Hematopoietic multipotent progenitor cell treated with erythropoietin and hydrocortisone succinate and interleukin-3 and kit ligand, for 6 days (in vitro differentiated cells): ENCODE measurements at places on chromosomes 7 and 10.

DNA sequence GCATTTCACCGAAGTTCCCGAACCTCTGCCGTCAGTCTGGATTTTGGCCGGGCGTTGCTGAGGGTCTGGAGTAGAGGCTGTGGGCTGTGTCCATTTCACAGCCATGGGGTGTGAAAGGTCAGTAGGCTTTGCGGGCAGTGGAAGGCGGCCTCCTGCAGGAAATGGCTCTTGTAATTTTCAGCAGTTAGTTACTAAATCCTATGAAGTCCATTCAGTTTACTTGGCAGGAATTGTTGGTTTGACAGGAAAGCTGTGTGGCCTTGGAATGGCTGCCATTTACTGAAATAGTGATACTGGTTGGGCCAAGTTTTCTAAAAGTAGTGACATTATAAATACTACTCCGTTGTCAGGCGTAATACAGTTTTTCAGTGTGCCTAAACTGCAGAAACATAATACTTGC is 303.7 kb downstream of the CCDC3 start:
- DNase-seq: no peak

- peak; percentile 44 for DNase-seq
Observed at GRCh38 chr10:116385994-116386809, 41.4 kb upstream of the PNLIPRP3 start.

DNA sequence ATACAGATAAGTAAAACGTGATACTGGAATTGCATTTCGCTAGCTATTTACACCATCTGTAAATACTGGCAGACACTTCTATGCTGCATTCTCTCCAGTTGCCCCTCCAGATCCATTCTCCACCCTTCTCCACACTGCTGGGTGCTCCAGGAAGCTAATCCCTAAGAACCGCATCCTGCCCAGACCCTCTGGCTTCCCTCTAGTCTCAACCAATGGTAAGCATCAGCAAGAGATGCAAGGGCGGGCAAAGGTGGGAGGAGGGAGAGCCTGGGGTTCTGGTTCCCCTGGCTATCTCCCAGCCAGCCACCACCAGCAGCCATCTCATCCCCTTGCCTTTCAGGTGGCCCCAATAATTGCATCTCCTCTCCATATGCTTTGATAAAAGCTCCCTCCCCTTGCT is 84.4 kb downstream of the AMPH start:
- DNase-seq: no peak

DNA sequence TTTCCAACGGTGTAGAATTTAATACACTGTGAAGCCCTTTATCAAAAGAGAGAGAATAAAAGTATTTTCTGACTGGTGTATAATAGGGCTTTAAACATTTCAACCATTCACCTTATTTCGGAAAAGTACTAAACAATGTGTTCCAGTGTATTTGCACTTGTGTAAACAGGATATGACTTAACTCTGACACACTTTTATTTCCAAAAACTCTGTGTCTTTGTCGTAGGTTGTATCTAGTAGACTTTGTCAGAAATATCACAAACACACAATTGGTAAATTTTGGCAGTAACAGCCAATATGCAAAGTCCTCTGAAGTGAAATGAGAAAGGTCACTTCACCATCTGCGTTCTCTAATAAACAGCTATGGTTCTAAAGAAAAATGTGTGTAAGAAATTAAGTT is 10.3 kb upstream of the TSPAN13 start:
- DNase-seq: no peak

DNA sequence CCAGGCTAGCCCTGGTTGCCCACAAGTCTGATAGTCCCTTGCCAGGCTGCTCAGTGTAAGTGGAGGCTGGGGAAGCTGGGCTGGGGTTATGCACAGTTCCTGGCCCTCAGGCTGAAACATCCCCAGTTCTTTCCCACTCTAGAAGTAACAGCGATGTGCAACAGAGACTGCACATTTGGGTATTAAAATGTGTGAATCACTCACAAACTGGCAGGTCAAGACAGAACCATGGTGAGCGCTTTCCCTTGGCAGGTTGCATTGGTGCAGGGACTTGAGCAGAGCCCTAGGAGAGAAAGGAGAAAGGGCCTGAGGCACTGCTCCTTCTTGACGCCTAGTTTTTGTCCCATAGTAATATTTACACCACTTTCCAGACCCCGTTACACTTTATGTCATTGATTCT is 56.1 kb upstream of the SLC35B4 start:
- no peak for DNase-seq

- no peak for DNase-seq
Observed at GRCh38 chr7:132424821-132425724, 151.2 kb downstream of the PLXNA4 start.

DNA sequence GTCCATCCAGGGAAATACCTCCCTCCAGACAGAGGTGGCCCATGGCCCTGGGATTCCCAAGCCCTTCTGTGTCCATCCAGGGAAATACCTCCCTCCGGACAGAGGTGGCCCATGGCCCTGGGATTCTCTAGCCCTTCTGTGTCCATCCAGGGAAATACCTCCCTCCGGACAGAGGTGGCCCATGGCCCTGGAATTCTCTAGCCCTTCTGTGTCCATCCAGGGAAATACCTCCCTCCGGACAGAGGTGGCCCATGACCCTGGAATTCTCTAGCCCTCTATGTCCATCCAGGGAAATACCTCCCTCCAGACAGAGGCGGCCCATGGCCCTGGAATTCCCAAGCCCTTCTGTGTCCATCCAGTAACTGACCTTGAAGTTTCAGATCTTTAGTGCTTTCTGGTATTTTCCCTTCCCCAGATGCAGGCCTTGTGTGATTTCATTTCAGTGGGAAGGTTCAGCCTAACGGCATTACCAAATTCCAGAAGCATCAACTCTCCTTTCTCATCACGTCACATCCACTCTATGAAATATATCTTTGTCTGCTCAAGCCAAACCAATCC is 28.8 kb upstream of the DIP2C start:
- DNase-seq: no peak

DNA sequence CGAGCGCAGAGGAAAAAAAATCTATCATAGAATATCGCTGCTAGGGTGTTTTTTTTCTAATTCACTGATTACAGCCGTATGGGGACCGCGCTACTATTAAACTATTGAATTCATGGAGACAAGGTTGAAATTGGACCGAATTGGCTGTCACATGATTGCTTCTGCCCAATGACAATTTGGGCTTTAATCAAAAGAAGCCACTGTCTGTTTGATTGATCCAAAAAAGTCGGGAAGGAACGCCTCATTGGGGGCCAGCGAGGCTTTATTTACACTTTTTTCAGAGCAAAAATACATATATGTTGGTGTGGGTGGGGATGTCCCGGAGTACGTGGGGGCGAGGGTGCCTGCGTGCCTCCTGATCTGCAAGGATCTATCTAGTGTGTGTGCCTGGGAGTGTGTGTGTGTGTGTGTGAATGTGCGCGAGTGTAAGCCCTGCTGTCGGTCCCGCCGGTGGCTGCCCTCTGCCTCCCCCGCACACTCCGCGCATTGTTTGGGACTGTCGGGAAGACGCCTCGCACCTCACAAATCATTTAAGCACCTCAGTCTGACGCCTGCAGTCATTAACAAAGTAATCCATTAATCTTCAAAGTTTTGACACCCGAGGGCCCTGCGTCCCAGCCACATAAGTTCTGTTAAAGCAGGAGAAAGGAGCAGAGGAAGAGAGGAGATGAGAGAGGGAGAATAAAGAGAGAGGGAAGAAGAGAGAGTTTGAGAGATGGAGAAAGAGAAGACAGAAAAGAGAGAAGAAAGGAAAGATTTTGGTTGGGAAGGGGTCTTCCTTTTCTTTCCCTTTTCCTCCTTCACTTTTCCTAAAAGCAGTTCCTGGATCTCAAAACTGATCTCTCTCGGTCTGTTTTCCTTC is at the start of gene HOXA2:
Gene HOXA2 (minus strand): TSS at position 103 of the 862 bp plus-strand sequence. CDS start 183 bp downstream, outside the sequence.
- no peak for DNase-seq

GRCh38 chr10:45080331-45080730 is 79.6 kb downstream of the ZNF22 start:
- DNase-seq: no peak

DNA sequence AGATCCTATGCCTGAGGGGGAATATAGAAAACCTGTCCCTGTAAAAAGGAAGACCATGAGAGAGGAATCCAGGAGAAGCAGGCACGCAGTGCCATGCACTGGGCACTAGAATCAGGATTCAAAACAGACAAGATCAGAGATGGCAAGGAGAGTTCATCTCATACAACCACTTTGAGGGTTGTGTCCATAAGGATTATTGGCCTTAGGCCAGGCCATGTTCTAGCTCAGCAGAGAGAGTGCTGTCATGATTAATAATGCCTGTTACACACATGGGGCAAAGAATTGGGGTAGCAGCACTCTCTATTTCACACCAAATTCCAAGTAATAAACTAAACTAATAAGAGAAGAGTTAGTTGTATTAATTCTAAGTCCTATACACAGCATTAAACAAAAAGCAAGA is 29.1 kb downstream of the EZH2 start:
- DNase-seq: peak; percentile 50

DNA sequence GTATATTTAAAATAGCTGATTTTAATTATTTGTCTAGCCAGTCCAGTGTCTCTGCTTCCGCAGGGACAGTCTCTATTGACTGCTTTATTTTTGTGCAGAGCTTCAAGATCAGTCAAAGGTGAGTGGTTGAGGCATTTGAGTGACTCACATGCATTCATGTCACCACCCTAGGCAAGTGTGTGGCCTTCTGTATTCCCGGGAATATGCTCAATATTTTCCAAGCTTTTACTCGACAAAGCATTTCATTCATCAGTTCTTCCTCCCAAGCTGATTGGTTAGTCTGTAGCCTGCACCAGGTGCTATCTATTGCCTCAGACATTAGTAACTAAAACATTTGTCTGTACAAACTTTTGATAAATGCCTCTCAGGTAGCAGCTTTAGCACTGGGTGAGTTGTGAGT is 471.5 kb upstream of the NRG3 start:
- no peak for DNase-seq

DNA sequence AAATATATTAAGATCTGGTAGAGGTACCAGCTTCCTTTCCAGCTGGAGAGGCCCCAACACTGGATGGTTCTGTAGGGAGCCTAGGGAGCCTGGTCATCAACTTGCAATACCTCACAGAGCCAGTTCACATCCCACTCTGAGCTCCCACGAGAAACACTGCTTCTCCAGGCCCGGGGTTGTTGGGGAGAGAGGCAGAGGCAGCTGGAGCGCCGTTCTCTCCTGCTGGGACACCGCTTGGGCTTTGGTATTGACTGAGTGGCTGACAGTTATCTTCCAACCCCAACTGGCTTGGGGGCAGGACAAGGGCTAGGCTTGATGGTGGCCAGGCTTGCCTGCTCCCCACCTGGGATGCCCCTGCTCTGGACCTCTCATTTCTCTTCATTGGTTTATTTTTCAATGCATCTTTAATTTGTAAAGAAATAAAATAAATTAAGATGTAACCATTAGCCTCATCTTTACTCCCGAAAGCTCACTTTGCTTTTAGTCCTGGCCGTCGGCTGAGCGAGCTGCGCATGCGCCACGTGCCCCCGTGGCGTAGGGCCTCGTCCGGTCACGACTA is 10.0 kb upstream of the CHCHD1 start:
- peak; percentile 84 for DNase-seq

DNA sequence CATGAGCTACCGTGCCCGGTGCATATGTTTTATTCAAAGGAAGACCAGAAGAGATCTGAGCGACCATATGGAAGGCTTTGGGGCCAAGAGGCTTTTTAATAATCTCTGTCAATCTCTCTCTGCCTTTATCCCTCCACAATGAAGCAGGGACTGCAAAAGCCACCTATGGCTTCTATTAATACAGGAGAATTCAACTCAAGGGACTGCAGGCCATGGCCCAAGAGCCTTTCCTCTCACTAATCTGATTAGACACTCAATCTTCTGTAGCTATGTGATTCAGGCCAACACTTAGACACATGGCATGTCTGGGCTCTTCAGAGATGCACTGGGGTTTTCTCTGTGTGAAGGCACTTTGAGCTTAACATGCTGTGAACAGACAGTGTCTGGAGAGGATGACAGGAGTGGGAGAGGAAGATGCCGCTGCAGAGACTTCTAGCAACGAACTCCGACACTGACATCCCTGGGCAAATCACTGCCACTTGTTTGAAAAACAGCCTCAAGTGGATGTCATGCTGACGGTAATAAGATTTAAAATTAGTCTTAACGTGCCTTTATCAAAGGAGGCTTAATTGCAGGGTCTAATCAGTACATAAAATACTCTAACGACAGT is 114.4 kb upstream of the AOAH start:
- no peak for DNase-seq

GRCh38 chr10:21719502-21719901 is 185.5 kb downstream of the MLLT10 start:
- no peak for DNase-seq

- DNase-seq: no peak
Observed at GRCh38 chr7:36190447-36191291, 37.6 kb downstream of the EEPD1 start.

- no peak for DNase-seq
Observed at GRCh38 chr7:40990841-40991240, 712.0 kb downstream of the INHBA start.

DNA sequence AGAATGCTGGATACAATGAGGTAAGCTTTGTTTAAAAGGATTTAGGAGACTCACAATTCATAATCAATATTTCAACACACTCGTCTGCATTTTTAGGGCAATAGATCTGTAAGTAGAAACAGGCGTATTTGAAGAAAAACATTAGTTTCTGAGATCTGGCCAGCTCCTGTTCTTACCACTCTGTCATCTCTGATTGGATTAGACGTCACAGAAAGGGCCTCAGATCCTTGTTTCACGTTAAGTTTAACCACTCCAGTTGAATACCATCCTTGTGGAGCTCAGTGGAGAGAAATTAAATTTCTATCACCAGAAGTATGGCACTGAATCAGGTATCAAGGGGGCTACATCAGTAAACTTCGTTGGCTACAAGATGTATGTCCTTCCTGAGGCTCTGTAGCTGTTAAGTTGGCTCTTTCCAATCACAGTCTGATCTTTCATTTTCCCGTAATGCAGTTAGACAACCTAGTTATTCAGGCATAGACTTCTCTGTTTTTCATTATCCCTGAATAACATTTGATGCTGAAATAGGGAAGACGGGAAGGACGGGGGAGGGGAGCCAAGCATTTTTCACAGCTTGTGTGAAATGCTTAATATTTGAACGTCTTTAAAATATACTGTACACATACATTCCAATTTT is 659.2 kb upstream of the GALNT17 start:
- no peak for DNase-seq

- DNase-seq: peak; percentile 48
Observed at GRCh38 chr7:19587291-19587690, 121.5 kb downstream of the POLR1F start.

GRCh38 chr7:133398506-133398905 is 145.6 kb downstream of the EXOC4 start:
- peak; percentile 4 for DNase-seq

- peak; percentile 62 for DNase-seq
Observed at GRCh38 chr7:140876519-140877248, 48.0 kb downstream of the BRAF start.

GRCh38 chr7:112346381-112347060 is 103.7 kb upstream of the IFRD1 start:
- no peak for DNase-seq

GRCh38 chr7:28155964-28156363 is 24.6 kb downstream of the JAZF1 start:
- DNase-seq: no peak

GRCh38 chr7:66281678-66282590 is 76.8 kb downstream of the TPST1 start:
- peak; percentile 85 for DNase-seq

DNA sequence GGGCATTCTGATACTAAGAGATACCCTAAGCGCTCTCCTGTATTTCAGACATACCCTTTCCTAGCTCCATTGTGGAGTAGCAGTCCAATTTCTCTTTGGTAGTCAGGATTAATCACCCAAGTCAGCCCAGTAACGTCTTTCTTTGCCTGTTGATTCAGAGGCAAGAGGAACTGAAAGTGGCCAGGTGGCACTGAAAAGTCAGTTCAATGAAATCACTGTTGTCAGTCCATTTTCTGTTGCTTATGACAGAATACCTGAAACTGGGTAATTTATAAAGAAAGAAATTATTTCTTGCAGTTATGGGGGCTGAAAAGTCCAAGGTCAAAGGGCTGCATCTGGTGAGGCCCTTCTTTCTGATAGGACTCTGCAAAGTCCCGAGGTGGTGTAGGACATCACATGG is 40.2 kb downstream of the ANKRD61 start:
- DNase-seq: no peak
